CD14-positive monocyte (primary cell): ENCODE measurements at places on chromosomes 11 and 22. TPM values are rescaled to one million over a fixed set of nuclear protein-coding genes. Genes with fewer than 3 reads are reported as not detected.

DNA sequence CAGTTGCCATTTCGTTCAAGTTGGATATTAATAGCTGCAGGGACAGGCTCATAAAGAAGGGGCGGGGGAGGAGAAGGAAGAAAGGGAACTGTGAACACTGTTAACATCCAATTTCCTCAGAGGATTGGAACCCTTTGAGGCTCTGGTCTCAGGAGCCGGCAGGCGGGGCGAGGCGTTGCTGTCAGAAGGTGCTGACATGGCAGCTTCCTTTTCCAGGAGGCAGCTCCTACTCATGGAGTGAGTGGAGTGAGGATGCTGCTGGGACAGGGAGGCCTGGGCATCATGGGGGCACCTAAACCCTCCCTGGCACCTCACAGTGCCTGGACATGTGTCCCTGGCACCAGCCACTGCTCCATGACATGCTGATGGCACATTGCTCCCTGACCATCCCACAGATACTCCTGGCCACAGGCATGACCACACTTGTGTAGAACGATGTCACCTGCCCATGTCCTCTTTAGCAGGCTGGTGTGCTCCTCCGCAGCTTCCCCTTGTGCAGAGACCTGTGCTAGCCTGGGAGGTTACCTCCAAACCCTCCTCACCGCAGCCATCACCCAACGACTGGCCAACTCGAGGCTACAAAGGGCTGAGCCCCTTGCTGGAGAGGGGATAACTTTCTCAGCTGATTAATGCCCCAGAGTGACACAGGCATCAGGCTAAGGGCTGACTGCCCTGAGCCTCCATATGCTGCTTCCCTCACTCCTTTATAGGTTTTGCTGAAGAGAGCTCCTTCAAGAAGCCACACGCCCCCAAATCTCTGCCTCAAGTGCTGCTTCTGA, 79.6 kb upstream of the NECTIN1 start:
- no peaks in the 10 kb centered on the region for H3K27me3 ChIP-seq
- DNase-seq, result no peak
- no peaks in the 10 kb centered on the region for H3K4me1 ChIP-seq

DNA sequence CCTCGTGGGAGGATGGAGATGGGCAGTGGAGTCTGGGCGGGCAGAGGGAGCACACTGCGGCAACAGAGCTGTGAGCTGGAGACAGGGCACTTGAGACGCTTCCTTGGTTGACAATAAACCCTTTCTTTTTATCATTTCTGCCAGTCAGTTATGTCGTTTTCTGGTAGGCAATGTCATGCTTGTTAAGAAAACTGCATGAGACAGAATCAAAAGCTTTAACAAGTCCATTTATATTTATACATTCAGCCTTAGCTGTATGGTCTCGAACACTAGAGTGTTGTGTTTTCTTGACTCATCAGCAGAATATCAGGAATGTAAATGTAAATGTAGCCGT, 31.9 kb downstream of the PPFIA1 start:
- DNase-seq, result no peak
- no peaks in the 10 kb centered on the region for H3K4me1 ChIP-seq
- no peak overlapping the region for H3K27ac ChIP-seq

FAM180B gene
- polyA plus RNA-seq, result not detected

DNA sequence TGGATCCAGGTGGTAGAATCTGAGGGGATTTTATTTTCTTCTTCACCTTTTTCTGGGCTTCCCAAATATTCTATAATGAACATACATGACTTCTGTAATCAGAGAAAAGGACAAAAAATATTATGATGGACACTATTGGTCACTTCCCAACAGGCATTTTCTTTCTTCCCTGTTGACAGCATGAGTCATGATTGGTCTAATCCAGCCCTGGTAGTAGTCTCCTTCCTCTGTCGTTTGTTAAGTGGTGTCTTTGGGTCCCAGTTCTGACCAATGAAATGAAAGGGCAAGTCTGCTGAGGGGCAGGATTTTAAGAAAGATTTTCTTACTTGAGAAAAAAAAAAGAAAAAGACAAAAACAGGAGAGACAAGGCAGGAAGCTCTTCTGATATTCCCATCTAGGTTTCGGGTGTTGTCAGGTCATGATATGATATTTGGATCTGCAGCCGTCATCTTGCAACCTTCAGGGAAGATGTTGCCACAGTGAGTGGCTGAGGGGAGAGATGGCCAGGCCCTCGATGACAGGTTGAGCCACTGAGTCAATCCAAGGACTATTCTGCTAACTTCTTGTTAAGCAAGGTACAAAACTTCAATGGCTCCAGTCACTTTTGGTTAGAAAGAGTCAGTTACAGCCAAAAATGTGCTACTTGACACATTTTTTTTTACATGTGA, 23.3 kb upstream of the PLEKHB1 start:
- peaks cover 55% of the 10 kb centered on the region for H3K4me1 ChIP-seq
- no peaks in the 10 kb centered on the region for H3K36me3 ChIP-seq
- H3K27me3 ChIP-seq, result no peaks in the 10 kb centered on the region
- H3K4me3 ChIP-seq, result peak overlapping the region; percentile 7
- H3K27ac ChIP-seq, result peak overlapping the region; percentile 83
- DNase-seq, result peak; percentile 48

GRCh38 chr11:62593434-62594044, 2.2 kb upstream of the TUT1 start:
- H3K27ac ChIP-seq, result no peak overlapping the region
- H3K36me3 ChIP-seq, result peaks cover 51% of the 10 kb centered on the region
- H3K27me3 ChIP-seq, result no peaks in the 10 kb centered on the region
